ENCODE measurements at places on chromosomes 6 and 20. TPM values are rescaled to one million over a fixed set of nuclear protein-coding genes. Genes with fewer than 3 reads are reported as not detected.

The HLA-DRB5 gene
- not detected for total RNA-seq

The CNR1 gene
- total RNA-seq: 1.9 TPM

The BAK1 gene
- total RNA-seq: 43.4 TPM

The PDE7B gene
- total RNA-seq: 0.63 TPM

Measured in A549 treated with Hydrocortisone at 1 μM for 4 hours (cell line).